ENCODE measurements at places on chromosomes 12 and 14.

DNA sequence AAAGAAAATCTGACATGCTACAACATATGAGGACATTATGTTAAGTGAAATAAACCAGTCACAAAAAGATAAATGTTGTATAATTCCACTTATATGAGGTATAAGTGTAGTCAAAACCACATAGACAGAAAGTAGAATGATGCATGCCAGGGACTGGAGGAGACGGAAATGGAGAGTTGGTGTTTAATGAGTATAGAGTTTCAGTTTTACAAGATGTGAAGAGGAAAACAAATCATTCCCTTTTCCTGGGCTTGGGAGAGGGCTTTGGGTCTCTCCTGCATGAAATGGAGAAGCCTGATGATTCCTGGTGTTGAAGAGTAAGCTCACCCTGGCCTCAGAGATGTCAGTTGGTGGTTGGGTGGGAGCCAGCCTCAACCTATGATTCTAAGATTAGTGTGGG lies 158.4 kb upstream of the PLXNC1 start:
- DNase-seq = no peak

- no peak for DNase-seq
Measured at GRCh38 chr12:111788178-111788654, 21.5 kb downstream of the ALDH2 start.

DNA sequence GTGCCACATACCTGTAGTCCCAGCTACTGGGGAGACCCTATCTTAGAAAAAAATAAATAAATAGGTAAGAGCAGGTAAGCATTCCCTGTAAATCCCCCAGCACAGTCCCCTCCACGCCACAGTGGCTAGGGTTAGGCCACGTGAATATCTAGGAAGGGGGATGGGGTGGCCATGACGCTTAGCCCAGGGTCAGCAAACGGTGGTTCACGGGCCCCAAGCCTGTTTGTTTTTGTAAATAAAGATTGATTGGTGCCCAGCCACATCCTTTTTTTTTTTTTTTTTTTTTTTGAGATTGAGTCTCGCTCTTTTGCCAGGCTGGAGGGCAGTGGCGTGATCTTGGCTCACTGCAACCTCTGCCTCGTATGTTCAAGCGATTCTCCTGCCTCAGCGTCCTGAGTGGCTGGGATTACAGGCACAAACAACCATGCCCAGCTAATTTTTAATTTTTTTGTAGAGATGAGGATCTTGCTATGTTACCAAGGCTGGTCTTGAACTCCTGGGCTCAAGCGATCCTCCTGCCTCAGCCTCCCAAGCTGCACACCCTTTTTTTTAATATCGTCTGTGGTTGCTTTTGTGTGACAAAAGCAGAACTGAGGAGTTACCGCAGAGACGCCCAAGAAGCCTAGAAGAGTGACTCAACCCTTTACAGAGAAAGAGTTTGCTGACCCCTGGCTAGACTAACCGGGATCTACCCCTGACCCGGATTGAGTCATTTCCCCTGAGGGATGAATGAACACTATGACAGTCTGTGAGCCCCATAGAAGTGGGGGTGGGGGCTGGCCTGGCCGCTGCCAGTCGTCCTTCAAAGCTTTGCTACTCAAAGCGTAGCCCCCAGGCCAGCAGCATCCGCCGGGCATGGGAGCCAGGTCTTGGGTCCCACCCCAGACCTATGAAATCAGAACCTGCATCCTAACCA lies 113.7 kb upstream of the NCOR2 start:
- no peak for DNase-seq

- DNase-seq = no peak
Measured at GRCh38 chr12:59446116-59446515, 149.7 kb upstream of the SLC16A7 start.

DNA sequence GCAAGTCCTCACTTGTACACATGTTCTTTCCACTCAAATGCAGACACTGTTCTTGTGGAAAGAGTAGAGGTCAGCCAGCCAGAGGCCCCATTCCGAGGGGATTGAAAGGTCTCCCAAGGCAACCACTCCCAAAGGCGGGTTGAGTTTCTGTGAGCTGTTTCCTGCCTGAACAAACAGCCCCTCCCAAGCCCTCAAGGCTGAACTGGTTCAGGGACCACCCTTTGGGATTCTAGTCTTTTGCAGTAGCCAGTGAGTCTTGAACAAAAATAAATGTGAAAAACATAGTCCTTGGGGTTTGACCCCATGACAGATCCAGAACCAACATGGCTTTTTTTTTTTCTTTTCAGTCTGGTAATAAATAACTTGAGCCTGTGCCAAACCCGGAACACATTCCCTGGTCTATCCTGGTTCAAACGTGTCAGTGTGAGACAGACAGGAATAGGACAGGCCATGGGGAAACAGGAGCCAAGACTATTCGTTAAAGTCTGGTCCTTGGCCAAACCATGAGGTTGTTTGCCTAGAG lies 17.6 kb upstream of the STK38L start:
- no peak for DNase-seq

DNA sequence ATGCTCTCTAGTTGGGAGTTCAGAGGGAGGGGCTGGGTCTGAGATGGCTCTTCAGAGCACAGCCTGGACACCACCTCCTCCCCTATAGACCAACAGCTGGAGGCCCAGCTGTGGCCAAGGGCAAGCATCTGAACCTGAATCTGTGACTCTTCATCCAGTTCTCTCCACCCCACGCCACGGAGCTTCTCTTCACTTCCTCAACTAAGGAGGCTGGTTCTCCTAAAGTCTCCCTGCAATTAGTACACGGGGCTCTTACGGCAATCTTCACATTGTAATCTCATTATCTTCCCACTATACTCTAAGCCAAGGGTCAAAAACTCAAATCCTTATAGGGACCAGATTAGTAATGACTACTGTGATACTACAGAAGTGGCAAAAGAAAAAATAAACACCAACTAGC lies 9.8 kb downstream of the NRDE2 start:
- DNase-seq = no peak

GRCh38 chr14:87076922-87077321 lies 916.1 kb downstream of the GALC start:
- no peak for DNase-seq

- DNase-seq = no peak
Measured at GRCh38 chr12:12069821-12070548, 754 bp upstream of the BCL2L14 start.

DNA sequence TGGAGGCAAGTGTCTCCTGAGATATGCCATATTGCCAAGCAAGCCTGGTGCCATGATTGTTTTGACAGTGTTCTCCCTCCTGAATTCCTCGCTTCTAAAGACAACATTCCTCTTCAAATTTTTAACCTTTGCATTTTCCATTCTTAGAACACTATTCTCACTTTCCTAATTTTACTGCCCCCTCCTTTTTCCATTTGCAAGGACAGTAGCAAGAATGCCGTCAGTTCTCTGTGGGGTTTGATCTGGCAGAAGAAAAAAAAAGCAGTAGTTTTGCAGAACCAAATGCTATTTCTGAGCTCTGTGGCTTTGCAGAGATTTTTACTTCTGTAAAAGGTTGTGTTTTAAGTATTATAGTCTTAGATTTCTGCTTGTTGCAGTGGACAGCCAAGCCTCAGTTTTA lies 295.2 kb downstream of the NUAK1 start:
- no peak for DNase-seq

DNA sequence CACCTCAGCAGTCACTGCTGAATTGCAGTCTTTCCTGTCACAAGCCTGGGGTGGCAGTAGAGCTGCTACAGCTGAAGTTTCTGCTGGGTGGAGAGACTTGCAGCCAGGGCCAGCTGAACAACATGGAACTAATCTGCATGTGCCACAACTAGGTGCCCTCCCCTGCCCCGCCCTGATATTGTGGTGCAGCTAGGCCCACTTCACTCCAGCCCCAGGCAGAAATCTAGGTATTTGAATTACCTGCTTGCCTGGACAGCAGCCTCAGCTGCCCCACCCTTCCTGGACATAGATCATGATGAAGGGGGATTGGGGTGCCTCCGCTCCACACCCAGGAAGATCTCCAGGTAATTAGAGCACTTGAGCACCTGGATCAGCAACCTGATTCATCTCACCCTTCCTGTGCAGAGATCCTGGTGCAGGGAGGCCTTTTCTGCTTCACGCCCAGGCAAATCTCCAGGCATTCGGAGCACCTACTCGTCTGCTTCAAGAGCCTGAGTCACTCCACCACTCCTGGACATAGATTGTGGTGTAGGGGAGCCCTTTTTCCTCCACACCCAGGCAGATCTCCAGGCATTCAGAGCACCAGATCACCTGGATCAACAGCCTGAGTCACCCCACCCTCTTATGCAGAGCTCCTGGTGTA lies 477.0 kb downstream of the SOX5 start:
- no peak for DNase-seq

DNA sequence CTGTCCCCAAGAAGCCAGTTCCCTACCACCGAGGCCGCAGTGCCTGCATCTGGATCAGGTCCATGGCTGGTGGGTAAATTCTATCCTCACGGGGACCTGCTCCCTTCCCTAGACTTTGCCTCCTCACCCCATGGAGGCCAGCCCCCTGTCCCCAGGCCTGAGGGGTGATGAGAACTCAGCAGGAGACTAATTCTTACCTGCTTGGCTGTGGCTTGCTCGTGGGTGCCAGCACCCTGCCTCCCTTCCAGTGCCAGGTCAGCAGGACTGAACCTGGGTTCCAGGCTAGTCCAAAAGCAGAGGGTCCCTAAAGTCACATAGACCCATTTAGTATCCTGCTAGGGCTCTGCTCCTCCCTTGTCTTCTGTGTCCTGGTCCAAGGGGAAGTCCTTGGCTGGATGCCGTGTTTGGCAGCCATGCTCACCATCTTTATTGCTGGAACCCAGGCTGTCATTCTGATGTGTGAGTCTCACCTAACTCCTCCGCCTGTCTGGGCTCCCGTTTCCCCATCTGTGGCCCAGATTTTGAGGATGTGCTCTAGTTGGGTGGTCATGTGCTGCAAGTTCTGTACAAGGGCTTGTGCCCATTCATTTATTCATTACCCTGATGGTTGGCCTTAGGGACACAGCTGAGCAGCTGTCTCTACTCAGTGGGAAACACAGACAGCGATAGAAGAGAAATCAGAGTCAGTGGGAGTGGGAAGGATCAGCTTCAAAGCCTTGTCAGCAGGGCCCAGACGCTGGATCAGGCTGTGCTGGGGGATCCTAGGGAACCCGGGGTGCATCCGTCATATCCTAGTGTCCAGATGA lies 949 bp downstream of the PLBD2 start:
- no peak for DNase-seq

- no peak for DNase-seq
Measured at GRCh38 chr14:53437858-53438257, 284.7 kb upstream of the DDHD1 start.

DNA sequence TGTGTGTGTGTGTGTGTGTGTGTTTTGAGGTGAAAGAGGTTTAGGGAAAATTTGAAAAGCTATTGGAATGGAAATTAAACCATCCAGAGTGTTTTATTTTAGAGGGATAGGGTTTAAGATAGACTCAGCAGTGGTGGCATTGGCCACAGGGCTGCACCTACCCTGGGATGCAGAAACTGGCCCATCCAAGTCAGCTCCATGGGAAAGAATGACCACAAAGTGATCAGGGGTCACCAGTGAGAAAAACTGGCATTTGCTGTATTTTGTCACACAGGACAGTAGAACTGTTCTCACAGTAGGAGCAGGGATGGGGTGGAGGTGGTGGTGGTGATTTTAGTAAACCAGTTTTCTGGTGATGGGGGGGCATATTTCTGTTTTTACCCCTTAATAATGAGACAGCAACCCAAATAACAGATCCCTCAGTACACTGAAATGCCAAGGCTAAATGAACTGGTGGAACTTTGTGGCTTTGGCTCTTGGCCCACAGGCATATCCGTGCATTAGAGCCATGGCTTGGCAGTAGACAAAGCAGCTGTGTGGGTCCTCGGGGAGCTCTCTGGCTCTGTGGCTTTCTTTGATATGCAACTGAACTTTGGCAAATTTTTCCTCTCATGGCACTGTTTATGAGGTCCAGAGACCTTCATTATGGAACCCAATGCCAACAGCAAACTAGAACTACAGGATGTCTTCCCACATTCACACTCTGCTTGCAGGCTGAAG lies 348.3 kb downstream of the ZFP36L1 start:
- no peak for DNase-seq

DNA sequence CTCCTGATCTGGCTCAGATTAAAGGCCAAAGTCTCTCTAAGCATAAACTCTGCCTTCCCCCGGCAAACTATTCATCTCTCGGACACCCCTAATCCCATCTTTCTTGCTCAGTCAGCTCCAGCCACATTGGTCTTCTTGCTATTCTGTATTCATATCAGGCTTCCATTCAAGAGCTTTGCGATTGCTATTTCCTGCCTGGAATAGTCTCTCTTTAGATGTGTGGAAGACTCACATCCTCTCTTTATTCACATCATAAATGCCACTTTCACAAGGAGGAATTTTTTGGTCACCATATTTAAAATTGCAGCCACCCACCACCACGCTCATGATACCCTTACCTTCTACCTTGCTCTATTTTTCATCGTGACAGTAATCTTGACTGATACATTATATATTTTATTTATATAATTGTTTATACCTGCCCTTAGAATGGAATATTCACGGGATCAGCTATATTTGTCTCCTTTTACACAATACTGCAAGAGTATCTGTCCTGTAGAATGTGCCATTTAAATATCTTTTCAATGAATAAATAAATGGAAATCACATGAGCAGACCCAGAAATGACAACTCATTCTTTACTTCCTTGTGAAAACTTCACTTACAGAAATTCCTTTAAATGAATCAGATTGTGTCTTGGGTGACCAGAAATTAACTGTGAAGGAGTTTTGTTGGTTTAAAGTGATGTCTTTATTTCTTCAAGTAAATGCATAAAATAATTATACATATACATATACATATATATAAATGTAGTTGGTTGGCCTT lies 780.6 kb upstream of the FLRT2 start:
- no peak for DNase-seq

GRCh38 chr14:53952533-53952932 lies 4.1 kb downstream of the BMP4 start:
- DNase-seq = no peak

GRCh38 chr12:115519359-115519758 lies 758.1 kb downstream of the MED13L start:
- DNase-seq = no peak

DNA sequence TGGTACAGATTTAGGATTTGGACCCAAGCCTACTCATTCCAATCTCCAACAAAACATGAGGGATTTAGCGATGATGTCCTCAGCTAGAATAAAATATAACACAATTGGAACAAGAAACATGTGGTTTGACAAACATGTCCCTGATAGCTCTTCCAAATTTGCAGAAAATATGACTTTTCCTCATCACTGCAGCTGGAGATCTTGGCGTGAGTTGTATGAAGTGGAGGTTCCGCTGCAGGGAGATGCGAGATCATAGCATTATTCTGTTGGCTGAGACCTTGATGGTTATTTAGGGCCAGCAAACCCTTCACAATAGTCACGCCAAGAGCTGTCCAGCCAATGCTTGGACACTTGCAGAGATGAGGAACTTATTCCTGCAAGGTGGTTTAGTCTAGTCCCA lies 413.4 kb upstream of the TBX3 start:
- DNase-seq = no peak

- no peak for DNase-seq
Measured at GRCh38 chr12:48005750-48006021, 1.4 kb upstream of the COL2A1 start.

GRCh38 chr12:94023879-94024278 lies 124.5 kb upstream of the PLXNC1 start:
- DNase-seq = no peak

All from activated T-cell treated with anti-CD3 and anti-CD28 coated beads, Interleukin-2, amount 50 U/mL, for 48 hours (primary cell).